ENCODE measurements at places on chromosomes 2 and 18.

DNA sequence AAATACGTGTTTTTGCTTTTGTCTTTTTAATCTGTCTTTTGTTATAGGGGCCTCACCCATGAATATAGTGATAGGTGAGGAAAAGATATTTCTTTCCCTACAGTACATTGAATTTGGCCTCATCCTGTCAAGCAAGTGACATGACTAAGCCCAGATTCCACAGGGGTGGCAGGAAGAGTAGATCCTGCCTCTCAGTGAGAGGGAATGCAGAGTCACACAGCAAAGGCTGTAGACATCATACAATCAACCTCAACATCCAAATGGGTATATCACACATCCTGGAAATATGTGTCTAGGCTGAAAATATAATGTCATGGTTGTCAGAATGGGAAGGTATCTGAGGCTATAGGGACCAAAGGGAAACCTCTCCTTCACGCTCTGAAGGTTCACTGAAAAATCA is 269.6 kb downstream of the CDH20 start:
- DNase-seq = no peak

DNA sequence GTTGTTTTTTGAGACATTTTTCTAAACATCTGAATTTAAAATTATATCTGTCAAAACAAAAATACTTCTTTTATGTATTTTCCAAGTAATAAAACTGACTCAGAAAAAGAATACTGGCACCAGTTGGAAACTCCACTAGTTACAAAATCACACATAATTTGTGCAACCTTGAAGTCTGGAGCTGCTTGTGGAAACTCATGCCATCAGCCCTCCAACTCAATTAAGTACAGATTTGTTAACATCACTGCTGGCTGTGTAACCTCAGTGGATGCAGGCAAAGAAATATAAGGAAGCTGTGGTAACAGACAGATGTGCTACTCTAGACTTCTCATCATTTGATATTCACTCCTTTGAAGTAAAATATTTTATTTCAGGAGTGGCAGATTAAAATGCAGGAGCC is 30.0 kb upstream of the RAPH1 start:
- DNase-seq = no peak

GRCh38 chr2:149082735-149083134 is 44.2 kb downstream of the LYPD6B start:
- no peak for DNase-seq

- DNase-seq = no peak
Measured at GRCh38 chr2:41033127-41033526, 581.2 kb upstream of the SLC8A1 start.

- DNase-seq = peak; percentile 78
Measured at GRCh38 chr2:26184555-26185303, 11.8 kb downstream of the GAREM2 start.

DNA sequence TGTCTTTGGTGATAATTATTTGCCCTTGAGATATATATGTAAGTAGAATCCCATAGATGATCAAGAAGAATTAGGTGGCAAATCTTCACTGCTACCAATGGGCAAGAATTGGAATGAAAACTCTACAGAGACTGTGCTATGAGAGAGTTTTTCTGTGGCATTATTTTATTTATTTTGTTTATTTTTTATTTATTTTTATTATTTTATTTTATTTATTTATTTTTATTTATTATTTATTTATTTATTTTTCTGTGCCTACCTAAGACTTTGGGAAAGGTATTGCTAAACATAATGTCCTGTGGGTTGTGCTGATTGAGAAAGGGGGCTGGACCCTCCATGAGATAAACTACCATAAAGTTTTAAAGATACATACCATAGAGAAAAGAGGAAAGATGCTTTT is 16.6 kb upstream of the NR4A2 start:
- DNase-seq = no peak
